ENCODE measurements at places on chromosomes 7 and 10. TPM values are rescaled to one million over a fixed set of nuclear protein-coding genes. Genes with fewer than 3 reads are reported as not detected.

DNA sequence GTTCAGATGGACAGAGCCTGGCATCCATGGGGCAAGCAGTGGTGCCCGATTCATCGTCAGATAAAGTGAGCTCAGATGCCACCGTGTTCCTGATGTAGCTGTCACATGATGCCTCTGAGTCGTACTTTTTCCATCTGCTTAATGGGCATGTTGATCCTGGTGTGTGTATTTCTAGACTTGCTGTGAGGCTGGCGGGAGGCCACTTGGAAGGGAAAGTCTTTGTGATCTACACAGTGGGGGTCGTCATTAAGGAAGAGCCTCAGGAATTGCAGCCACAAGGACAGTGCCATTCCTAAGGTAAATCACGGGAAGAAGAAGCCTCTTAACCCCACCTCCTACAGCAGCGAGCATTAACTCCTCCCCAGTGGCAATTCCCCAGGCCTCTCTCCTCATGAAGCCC, 63.0 kb downstream of the RGS10 start:
- no peak for DNase-seq

- DNase-seq, result peak; percentile 73
Observed at GRCh38 chr10:22436893-22437619, 91.8 kb downstream of the SPAG6 start.

Gene WNT2
- total RNA-seq, result not detected

Gene TFEC
- total RNA-seq, result 0.47 TPM

Gene C7orf33
- not detected for total RNA-seq

Gene DEPP1
- 0.27 TPM for total RNA-seq

DNA sequence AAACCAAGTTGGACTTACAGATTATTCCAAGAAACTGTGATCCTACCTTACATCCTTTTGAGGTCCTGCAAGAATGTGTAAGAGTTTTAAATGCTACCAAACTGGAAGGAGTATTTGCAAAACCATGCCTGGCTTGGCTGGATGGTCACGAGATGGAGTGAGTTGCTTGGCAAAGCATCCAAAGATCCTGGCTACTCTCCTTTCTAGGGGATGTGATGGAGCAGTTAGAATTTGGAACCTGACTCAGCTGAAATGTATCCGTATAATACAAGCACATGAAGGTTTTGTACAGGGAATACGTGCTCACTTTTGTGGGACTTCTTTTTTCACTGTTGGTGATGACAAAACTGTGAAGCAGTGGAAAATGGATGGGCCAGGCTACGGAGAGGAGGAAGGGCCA, 13.3 kb upstream of the SYPL1 start:
- no peak for DNase-seq

DNA sequence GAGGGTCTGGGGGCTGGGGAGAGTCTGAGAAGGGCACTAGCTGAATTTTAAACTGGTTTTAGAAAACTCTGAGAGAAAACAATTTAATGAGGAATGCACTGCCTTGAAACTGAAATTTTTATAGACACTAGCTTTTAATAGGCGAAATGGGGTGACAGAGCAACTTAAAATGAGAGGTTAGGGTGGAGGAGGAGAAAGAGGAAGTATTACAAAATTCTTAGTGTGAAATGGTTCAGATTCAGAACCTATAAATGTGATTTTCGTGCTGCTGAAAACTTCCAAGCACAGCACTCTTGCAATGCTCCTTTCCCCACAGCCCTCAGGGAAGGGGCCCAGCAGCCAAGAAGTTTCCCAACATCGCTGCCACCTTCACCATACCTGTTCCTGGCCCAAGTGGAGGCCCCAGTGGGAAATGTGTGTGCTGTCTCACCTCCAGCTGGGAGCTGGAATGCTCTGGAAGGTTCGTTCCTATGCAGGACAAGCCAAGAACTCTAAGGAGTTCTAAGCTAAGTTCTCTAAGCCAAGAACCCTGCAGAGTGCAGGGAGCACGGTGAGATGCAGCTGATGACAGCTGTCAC, 60.0 kb downstream of the ATXN7L1 start:
- DNase-seq, result no peak

DNA sequence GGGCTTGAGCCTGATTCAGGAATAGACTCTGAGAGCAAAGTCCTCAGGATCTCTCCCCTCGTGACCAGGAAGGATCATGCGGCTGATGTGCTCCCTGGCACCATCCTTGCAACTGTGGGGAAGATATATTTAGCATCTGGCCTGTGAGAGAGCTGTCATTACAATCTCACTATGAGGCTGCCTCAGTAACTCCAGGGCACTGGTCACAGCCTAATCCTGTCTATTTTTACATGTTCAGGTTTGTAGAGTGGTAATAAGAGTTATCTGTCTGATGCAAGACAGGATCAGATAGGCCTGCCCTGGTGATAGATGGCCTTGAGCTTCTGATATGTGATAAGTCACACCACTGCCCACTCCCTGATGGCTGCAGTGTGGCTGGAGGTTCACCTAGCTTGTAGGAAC, 50.7 kb downstream of the PPP1R3C start:
- DNase-seq, result no peak

GRCh38 chr7:153258686-153259085, 499.1 kb downstream of the ACTR3B start:
- no peak for DNase-seq

DNA sequence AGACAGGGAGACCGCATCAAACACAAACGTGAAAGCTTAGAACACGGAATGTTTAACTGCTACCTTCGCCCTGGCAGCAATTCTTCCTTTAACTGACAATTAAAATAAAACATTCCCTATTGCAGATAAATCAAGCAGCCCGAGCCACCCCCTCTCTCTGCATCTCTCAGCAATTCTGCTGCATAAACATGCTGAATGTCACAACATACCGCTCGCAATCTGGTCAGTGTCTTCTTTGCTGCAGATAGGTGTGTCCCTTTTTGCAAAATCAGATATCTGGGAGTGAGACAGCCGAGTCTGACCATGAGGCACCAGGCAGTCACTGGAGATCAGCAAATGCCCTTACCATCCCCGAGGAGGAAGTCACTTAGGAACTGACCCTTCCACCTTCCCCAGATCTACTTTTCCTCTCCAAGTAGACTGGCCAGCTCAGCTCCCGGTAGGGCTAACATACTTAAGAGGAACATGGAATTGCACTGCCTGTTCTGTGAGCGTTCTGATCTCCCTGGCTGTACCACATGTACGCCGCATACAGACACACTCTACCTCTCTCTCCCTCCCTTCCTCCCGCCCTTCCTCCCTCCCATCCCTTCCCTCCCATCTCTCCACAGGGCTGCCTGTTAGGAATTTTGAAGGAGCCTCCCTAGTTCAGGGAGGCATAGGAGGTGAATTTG, at the start of gene FRMD4A:
Gene FRMD4A, minus strand, starts transcription at position 537 of the 674 bp plus-strand sequence.
- no peak for DNase-seq

DNA sequence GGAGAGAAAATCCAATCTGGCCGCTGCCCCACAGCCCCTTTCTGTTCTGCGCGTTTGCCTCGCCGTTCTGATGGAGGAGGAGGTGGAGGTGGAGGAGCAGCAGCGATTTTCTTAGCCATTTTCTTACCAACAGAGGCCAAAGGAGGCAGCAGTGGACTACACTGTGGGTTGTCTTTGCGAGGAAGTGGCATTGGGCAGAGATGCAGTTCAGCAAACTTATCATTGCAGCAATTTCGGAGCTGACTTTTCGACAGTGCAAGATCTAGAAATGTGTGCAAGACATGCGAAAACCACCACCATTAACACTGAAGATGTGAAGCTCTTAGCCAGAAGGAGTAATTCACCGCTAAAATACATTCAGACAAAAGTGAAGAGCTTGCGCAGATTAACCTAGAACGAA, 1.9 kb upstream of the ARL4A start:
- no peak for DNase-seq

DNA sequence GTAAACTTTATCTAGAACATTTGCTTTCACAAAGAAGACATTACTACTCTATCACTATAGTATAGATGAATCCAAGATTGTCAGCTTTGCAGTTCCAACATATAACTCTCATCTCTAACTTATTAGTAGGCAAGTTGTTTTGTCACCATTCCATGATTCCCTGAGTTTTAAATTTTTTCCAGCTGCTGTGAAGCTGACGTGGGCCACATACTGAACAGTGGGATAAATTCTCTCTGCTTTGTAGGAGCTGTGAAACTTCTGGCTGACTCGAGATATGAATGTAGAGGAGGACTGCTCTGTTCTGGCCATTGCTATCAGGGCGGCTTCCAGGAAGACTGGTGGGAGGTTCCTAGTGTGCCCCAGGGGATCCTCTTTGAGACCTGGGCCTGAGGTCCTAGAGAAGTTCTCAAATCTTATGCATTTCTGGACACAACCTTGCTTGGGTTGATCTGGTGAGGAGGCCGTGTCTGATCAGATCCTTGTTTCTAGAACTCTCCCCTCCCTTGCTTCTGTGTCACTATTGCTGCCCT, 58.0 kb downstream of the LSMEM1 start:
- no peak for DNase-seq

Gene AP3M1
- total RNA-seq, result 21.1 TPM

DNA sequence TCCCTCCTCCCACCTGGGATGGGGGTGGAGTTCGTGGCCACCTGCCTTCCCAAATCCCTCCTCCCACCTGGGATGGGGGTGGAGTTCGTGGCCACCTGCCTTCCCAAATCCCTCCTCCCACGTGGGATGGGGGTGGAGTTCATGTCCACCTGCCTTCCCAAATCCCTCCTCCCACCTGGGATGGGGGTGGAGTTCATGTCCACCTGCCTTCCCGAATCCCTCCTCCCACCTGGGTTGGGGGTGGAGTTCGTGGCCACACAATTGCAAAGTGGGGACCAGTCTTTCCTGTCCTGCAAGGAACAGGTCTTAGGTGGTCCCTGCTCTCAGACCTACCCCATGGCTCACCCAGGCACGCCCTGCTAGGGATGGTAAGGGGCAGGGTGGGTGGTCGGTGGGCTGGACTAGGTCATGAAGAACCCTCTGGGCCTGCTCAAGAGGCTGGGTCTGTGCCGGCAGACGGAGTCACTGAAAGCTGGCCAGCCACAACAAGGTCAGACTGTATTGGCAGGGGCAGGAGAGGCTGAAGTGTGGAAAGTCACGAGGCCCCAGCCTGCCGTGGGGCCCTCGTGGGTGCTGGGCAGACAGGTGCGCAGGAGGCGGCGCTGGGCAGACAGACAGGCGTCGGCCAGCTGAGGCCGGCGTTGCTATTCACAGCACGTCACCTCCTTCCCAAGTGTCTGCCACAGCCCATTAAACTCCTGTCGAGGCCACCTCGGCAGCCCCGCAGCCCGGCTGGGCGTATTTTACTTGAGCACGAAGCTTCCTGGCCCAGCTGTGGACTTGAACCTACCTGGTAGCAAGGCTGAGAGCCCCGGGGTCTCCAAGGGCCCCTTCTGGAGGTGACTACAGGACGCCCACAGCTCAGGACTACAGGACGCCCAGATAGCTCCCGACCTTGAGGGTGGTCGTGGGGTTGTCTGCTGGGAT, 4.1 kb downstream of the KNDC1 start:
- DNase-seq, result no peak

Gene NUTM2B
- 1.7 TPM for total RNA-seq

Gene NOS3
- 9.4 TPM for total RNA-seq

GRCh38 chr10:98569853-98570252, 123.1 kb upstream of the HPS1 start:
- no peak for DNase-seq

Gene RALA
- 22.4 TPM for total RNA-seq

DNA sequence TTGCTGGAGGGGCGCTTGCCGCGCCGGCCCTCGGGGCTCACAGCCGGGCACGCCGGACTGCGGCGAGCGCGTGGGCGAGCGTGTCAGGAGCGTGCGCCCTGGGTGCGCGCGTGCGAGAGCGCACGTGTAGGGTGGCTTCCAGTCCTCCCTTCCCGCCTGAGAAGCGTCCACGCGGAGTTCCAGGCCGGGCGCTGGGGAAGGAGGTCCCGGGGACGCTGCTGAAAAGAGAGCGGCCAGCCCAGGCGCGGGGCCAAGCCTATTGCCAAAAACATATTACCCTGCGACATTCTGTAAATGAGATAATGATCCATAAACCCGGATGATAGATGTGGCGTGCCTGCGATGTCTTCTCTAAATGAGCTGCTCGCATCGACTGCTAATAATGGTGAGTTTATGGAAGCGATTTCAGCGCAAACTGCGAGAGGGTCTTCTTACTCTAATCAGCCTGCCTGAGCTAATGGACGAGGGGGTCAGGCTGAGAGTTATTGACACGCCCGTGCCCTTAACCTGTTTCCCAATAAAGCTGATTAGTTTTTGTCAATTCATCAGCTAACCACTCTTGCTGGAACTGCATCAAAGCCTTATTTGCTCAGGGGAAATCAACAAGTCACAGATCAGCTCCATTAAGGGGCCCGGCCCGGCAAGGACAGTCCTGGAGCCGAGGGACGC, 8.0 kb upstream of the MNX1 start:
- DNase-seq, result no peak

DNA sequence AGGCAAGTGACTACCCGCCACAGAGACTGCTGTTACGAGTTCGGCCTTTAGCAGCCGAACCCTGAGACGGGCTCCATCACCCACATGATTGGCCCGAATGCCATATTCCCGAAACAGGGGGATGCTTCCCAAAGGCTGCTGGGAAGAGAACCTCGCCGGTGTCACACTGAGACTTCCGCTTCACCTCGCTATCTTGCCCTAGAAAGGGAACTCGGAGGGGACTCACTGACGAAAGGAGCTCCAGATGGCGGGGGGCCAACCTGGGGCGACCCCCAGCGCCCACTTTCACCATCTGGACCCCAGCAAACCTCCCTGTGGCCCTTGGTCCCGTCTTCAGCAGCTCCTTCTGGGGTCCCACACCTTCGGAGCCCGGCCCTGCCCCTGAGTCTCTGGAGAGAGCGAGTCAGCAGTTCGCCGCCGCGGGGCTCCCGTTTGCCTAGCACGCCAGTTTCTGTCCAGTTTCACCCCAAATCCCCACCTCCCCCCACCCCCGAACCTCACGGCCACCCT, 529 bp downstream of the HPS1 start:
- no peak for DNase-seq

- no peak for DNase-seq
Observed at GRCh38 chr10:131742500-131742951, 158.3 kb upstream of the PPP2R2D start.

Gene DYNC1I1
- total RNA-seq, result 0.31 TPM

Gene RAB19
- total RNA-seq, result 2.1 TPM

DNA sequence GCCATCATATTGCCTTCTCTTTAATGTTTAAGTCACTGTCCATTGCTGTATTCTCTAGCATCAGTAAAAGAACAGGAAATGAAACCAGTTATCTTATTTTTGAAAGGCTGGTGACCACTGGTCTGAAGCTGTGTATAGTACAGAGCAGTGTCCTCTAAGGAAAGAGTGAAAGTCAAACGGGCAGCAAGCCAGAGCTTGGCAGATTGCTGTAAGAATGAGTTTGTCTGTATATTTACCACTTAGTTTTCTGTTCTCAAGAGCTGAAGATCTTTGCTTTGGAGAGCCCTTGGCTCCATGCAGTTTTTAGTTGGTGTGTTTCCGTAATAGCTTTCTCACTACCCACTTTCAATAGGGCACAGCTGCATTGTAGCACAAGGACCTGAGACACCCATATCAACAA, 31.9 kb downstream of the PCBD1 start:
- DNase-seq, result no peak

- no peak for DNase-seq
Observed at GRCh38 chr10:121248266-121248665, 350.0 kb downstream of the FGFR2 start.

- DNase-seq, result no peak
Observed at GRCh38 chr10:132946-133898, 2.0 kb upstream of the ZMYND11 start.

- no peak for DNase-seq
Observed at GRCh38 chr10:121788115-121788514, 139.7 kb downstream of the ATE1 start.

Gene CHCHD1
- 6.6 TPM for total RNA-seq

GRCh38 chr10:48404646-48405045, 98.2 kb downstream of the MAPK8 start:
- no peak for DNase-seq

GRCh38 chr10:34475274-34475646, 339.8 kb downstream of the PARD3 start:
- DNase-seq, result no peak

All from T-helper 17 cell (primary cell).